ENCODE measurements at places on chromosomes 4 and X. TPM values are rescaled to one million over a fixed set of nuclear protein-coding genes. Genes with fewer than 3 reads are reported as not detected.

GRCh38 chrX:3638280-3638873 lies 75.1 kb downstream of the PRKX start:
- H3K27me3 ChIP-seq, result no peaks in the 10 kb centered on the region
- no peak overlapping the region for H3K27ac ChIP-seq
- no peak overlapping the region for H3K4me3 ChIP-seq
- peaks cover 13% of the 10 kb centered on the region for H3K36me3 ChIP-seq

DNA sequence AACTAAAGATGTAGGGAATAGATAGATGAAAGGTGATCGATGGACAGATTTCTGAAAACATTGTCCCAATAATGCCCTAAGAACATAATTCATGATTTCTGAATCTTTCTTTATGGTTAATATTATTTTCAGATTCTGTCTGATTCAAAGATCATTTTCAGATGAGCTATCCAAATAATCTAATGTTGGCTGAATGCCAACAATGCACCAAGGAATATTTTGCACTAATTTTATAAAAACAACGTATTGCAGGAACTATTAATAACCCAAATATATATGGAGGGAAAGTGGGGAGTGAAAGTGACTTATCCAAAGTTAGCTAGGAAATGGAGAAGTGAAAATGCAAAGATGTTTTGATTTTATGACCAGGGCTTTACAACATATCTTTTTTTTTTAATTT lies 1675.5 kb downstream of the STIM2 start:
- H3K4me3 ChIP-seq, result no peak overlapping the region
- H3K36me3 ChIP-seq, result peaks cover 3% of the 10 kb centered on the region
- H3K27me3 ChIP-seq, result no peaks in the 10 kb centered on the region
- DNase-seq, result no peak
- no peaks in the 10 kb centered on the region for H3K4me1 ChIP-seq

C4orf51 gene
- not detected for total RNA-seq

DNA sequence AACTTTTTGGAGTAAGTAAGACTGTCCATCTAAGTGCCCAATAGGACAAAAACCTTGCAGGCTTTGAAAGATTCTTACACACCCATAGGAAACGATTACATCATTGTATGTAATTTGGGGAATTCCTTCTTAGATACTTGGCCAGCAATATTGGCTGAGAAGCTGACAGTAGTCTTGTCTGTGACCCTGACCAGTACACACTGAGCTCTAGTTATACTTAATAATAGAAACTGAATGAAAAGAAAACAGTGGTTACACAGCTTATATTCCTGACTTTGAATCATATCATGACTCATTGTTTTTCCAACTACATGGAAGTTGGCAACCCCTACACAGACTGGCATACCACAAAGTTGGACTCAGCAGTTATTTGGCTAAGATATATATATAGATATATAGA lies 7.1 kb upstream of the TLR2 start:
- H3K27ac ChIP-seq, result no peak overlapping the region
- peaks cover 4% of the 10 kb centered on the region for H3K36me3 ChIP-seq
- H3K4me3 ChIP-seq, result no peak overlapping the region
- no peaks in the 10 kb centered on the region for H3K4me1 ChIP-seq

IGFBP7 gene
- 0.82 TPM for total RNA-seq

TLR10 gene
- total RNA-seq, result not detected

- H3K27ac ChIP-seq, result no peak overlapping the region
- no peaks in the 10 kb centered on the region for H3K36me3 ChIP-seq
- no peaks in the 10 kb centered on the region for H3K27me3 ChIP-seq
- no peak overlapping the region for H3K4me3 ChIP-seq
- no peak for DNase-seq
Observed at GRCh38 chrX:96978906-96979305, 95.2 kb downstream of the RPA4 start.

DNA sequence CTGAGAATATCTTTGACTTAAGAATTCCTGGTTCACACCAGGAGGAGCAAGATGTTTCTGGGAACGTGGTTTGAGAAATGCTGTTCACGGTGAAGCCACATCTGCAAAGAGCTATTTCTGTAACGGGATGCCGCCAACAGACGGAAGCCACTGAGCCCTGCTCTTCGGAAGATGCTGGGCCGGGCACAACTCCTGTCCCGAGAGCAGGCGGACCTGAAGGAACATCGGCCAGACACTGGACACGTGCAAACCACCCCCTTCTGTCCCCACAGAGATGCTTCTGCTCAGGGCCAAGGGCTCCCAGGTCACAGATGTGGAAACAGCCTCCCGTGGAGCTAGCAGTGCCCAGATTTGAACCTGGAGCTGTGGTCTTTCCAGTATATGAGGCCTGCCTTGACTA lies 24.3 kb downstream of the HMX1 start:
- H3K36me3 ChIP-seq, result no peaks in the 10 kb centered on the region
- no peak overlapping the region for H3K27ac ChIP-seq
- peaks cover 48% of the 10 kb centered on the region for H3K27me3 ChIP-seq
- no peaks in the 10 kb centered on the region for H3K4me1 ChIP-seq
- H3K4me3 ChIP-seq, result no peak overlapping the region
- no peak for DNase-seq

- H3K36me3 ChIP-seq, result no peaks in the 10 kb centered on the region
- no peak overlapping the region for H3K27ac ChIP-seq
- H3K4me3 ChIP-seq, result no peak overlapping the region
- H3K4me1 ChIP-seq, result no peaks in the 10 kb centered on the region
- DNase-seq, result no peak
- H3K27me3 ChIP-seq, result no peaks in the 10 kb centered on the region
Observed at GRCh38 chr4:111502626-111503025, 642.6 kb upstream of the FAM241A start.

SPANXB1 gene
- not detected for total RNA-seq

GRCh38 chr4:54274795-54275665 lies 45.9 kb downstream of the PDGFRA start:
- H3K4me1 ChIP-seq, result peaks cover 15% of the 10 kb centered on the region
- no peaks in the 10 kb centered on the region for H3K36me3 ChIP-seq
- no peak for DNase-seq
- no peak overlapping the region for H3K4me3 ChIP-seq
- peaks cover 28% of the 10 kb centered on the region for H3K27me3 ChIP-seq

- H3K4me3 ChIP-seq, result no peak overlapping the region
- no peak for DNase-seq
- no peaks in the 10 kb centered on the region for H3K27me3 ChIP-seq
- H3K27ac ChIP-seq, result no peak overlapping the region
Observed at GRCh38 chr4:37725718-37726117, 39.5 kb upstream of the RELL1 start.

- no peak for DNase-seq
- H3K4me3 ChIP-seq, result no peak overlapping the region
- no peak overlapping the region for H3K27ac ChIP-seq
- no peaks in the 10 kb centered on the region for H3K36me3 ChIP-seq
Observed at GRCh38 chr4:111849746-111850284, 295.4 kb upstream of the FAM241A start.

GRCh38 chr4:36568575-36568974 lies 287.2 kb downstream of the DTHD1 start:
- H3K4me1 ChIP-seq, result no peaks in the 10 kb centered on the region
- H3K36me3 ChIP-seq, result no peaks in the 10 kb centered on the region
- H3K27ac ChIP-seq, result no peak overlapping the region
- H3K27me3 ChIP-seq, result no peaks in the 10 kb centered on the region
- H3K4me3 ChIP-seq, result no peak overlapping the region

- H3K4me3 ChIP-seq, result no peak overlapping the region
- no peaks in the 10 kb centered on the region for H3K27me3 ChIP-seq
- H3K36me3 ChIP-seq, result peaks cover 15% of the 10 kb centered on the region
Observed at GRCh38 chr4:153517159-153517558, 51.0 kb downstream of the TMEM131L start.

DNA sequence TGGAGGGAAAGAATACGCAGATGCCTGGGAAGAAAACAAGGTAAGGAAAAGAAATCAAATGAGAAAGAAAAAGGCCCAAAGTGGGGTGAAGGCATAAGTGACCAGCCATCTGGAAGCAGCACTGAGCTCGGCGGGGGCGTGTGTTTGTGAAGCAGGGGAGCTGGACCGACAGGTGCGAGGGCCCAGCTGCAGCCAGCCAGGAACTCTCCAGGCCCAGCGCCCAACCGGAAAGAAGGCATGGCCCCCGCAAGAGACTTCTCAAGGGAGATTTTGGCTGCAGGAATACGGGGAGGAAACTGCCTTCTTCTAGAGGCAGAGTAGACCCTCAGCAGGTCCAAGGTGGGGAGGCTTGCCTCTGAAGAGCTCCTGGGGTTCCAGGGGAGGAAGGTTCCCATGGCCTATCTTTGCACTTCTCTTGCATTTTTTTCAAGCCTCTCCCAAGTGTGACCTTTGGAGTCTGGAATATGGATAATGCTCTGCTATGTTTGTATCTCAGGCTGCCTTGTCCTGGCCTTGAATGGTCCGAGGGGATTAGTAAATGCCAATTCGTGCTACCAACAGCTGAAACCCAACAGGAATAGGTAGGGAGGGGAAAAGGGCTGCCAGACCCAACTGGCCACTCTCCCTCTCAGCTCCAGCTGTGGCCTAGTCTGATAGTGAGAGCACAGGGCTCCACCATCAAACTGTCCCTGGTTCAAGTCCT lies 10.8 kb upstream of the CITED1 start:
- no peaks in the 10 kb centered on the region for H3K4me1 ChIP-seq
- no peak overlapping the region for H3K4me3 ChIP-seq
- no peak for DNase-seq

NPNT gene
- total RNA-seq, result not detected

- no peak for DNase-seq
- H3K27me3 ChIP-seq, result no peaks in the 10 kb centered on the region
- no peak overlapping the region for H3K4me3 ChIP-seq
- no peak overlapping the region for H3K27ac ChIP-seq
- H3K4me1 ChIP-seq, result peaks cover 47% of the 10 kb centered on the region
Observed at GRCh38 chr4:98556451-98556850, 102.0 kb downstream of the TSPAN5 start.

DNA sequence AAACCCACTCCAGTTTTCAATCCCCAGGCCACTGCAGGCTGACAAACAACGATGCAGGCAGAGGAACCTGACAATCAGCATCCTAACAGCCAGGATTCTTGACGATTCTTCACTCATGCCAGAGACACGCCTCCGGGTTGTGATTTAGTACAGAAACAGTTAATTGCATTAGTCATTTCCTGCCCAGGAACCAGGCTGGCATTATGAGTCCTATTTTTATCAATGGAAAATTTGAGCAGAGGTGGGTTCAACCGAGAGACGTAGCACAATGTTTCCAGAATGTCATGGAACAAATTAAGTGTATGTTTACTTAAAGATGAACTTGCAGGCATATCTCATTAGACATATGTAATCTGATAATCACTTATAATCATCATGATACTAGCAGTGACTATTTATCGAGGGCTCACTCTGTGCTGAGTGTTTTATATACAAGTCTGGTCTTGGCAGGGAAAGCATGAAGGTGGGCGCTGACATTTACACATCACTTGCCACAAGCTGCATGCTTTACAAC lies 159.7 kb downstream of the NSUN7 start:
- H3K27me3 ChIP-seq, result no peaks in the 10 kb centered on the region
- H3K4me3 ChIP-seq, result no peak overlapping the region
- no peak for DNase-seq
- H3K4me1 ChIP-seq, result peaks cover 10% of the 10 kb centered on the region
- H3K36me3 ChIP-seq, result no peaks in the 10 kb centered on the region

DNA sequence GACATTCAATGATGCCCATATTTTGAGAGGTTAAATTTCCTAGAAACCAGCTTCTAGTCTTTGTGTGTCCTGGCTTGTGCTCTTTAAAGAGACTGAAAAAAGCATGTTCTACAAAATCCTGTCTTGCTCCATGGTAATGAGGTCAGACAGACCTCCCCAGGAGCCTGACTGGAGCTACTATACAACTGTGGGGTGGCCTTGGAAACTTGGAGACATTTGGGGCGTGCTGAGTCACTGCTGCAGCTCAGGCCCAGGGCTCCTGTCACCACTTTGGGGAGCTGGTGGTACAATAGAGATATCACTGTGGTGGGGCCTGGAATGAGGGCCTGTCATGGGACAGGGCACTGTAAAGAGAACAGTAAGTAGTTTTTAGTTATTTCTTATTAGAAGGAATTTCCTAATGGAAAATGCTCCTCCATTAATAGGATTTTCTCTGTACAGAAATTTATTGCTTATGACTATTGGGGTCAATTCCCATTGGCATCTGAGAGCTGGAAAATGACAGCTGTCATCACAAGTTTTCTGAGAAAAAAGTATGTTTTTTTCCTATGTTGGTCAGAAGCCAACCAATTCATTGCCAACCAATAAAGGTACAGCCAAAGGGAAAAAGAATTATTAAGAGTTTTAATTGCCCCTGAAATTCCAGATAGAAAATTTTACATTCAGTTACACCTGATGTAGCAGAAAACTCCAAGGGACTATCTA lies 207.4 kb upstream of the JADE1 start:
- no peaks in the 10 kb centered on the region for H3K36me3 ChIP-seq
- H3K27me3 ChIP-seq, result no peaks in the 10 kb centered on the region
- peaks cover 46% of the 10 kb centered on the region for H3K4me1 ChIP-seq
- H3K4me3 ChIP-seq, result no peak overlapping the region

BEX1 gene
- total RNA-seq, result 60.0 TPM

UBE2K gene
- 79.3 TPM for total RNA-seq

DNA sequence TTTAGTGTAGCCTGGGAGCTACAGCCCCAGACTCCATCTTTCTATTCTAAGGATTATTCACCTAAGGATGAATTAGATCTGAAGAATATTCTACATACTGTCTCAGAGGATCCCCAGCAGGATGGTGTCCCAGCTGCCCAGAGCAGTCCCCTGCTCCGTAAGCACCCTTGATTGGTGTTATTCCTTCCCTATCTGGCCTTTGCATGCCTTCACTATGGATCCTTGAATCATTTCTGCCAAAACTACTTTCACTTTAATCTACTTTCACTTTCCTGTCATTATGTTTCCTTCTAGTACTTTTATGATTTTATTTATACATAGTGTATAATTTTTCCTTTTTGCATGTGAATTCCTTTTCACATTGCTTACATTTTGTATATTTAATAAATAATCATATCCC lies 39.2 kb downstream of the ARHGAP24 start:
- no peak overlapping the region for H3K27ac ChIP-seq
- no peak overlapping the region for H3K4me3 ChIP-seq
- H3K4me1 ChIP-seq, result no peaks in the 10 kb centered on the region
- H3K36me3 ChIP-seq, result no peaks in the 10 kb centered on the region
- no peak for DNase-seq

TMEM184C gene
- 36.6 TPM for total RNA-seq

- no peaks in the 10 kb centered on the region for H3K36me3 ChIP-seq
- H3K4me3 ChIP-seq, result no peak overlapping the region
- H3K4me1 ChIP-seq, result peaks cover 29% of the 10 kb centered on the region
- no peak overlapping the region for H3K27ac ChIP-seq
- no peak for DNase-seq
Observed at GRCh38 chr4:186946682-186947294, 223.1 kb upstream of the FAT1 start.

- H3K4me1 ChIP-seq, result peaks cover 7% of the 10 kb centered on the region
- H3K27me3 ChIP-seq, result no peaks in the 10 kb centered on the region
- no peak for DNase-seq
- no peak overlapping the region for H3K4me3 ChIP-seq
- no peak overlapping the region for H3K27ac ChIP-seq
- H3K36me3 ChIP-seq, result no peaks in the 10 kb centered on the region
Observed at GRCh38 chr4:152635851-152636250, 43.9 kb downstream of the TMEM154 start.

HELT gene
- total RNA-seq, result not detected

Measured in neural crest cell (in vitro differentiated cells).